Skeletal muscle tissue (tissue), 5 donors: ENCODE measurements at places on chromosomes 1 and 21. TPM values are rescaled to one million over a fixed set of nuclear protein-coding genes. Genes with fewer than 3 reads are reported as not detected.

The OR2T35 gene
- total RNA-seq: not detected

The SAMSN1 gene
- 3.1 TPM for total RNA-seq

The EDN2 gene
- not detected for total RNA-seq

The SPRR2A gene
- not detected for total RNA-seq

The DDAH1 gene
- total RNA-seq: 12.0 TPM

The SLAMF9 gene
- not detected for total RNA-seq

The VWA5B1 gene
- 0.52 TPM for total RNA-seq

The SEMA4A gene
- total RNA-seq: 4.2 TPM

The TP73 gene
- not detected for total RNA-seq

The UBXN10 gene
- 0.52 TPM for total RNA-seq

The CBR1 gene
- total RNA-seq: 21.4 TPM

The MROH9 gene
- total RNA-seq: not detected

The TMEM52 gene
- total RNA-seq: 21.9 TPM

The MRAP gene
- 2.6 TPM for total RNA-seq

The LCE2A gene
- not detected for total RNA-seq

The DCDC2B gene
- total RNA-seq: not detected

The PLA2G2D gene
- total RNA-seq: not detected

The ZNF648 gene
- under 0.01 TPM for total RNA-seq

The DYNLT4 gene
- total RNA-seq: not detected

The TEX38 gene
- total RNA-seq: not detected

The ICOSLG gene
- 2.6 TPM for total RNA-seq

The CELA3A gene
- not detected for total RNA-seq

The APCS gene
- total RNA-seq: 0.52 TPM

The OPTC gene
- not detected for total RNA-seq

The S100A10 gene
- 43.8 TPM for total RNA-seq

The NR0B2 gene
- not detected for total RNA-seq

The PRKAA2 gene
- total RNA-seq: 56.9 TPM

The C1orf210 gene
- total RNA-seq: not detected

The GUCA2B gene
- total RNA-seq: not detected

The FAM3B gene
- not detected for total RNA-seq

The VPS72 gene
- total RNA-seq: 35.0 TPM

The CLDN8 gene
- not detected for total RNA-seq

The SPATA21 gene
- not detected for total RNA-seq

The HTR6 gene
- total RNA-seq: not detected
